ENCODE measurements at places on chromosomes 16 and 17.

DNA sequence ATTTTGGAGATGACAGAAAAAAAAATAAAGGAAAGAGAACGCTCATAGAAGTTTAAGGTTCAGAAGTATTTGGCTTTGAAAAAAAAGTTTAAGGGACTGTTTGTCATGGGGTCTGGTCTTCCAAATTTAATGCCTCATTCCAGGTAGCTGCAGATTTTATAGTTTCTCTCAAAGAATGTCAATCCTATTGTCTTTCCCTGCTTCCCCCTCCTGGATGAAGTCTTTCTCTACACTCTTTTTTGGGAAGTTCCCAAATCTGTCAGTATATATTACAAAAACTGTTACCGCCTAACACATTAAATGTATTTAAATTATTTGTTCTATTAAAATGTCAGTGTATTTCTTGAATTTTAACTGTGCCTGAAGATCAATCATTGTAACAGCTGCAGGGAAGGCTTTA, 457.5 kb downstream of the MAF start:
- DNase-seq, result no peak

DNA sequence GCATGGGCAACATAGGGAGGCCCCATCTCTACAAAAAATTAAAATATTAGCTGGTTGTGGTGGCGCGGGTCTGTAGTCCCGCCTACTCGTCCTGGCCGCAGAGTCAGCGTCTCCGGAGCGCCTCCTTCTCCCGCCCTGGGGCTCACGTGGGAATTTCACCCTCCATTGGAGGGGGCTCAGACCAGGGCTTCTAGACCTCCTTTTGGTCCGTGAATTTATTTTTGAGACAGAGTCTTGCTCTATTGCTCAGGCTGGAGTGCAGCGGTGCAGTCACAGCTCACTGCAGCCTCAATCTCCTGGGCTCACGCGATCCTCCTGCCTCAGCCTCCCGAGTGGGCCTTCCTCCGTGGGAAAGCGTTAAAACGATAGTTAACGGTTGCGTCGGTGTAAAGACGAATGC, 394 bp upstream of the NME4 start:
- DNase-seq, result no peak

DNA sequence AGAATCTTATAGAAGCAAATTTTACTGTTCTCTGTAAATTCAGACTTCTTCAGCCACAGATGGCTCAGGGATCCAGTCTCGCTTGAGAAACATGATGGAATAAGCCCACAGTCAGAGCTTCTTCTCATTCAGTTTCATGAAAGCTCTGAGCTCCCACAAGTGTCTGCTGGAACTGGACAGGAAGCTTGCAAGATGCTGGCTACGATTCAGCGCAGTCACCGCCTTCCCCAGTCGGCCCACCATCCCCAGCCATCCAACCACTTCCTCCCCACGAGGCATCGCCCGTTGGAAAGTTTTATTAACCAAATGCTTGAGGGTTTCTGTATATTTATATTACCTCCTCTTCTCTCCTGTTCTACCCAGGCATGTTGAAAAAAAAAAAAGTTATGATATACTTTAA, 171.7 kb downstream of the ZFHX3 start:
- no peak for DNase-seq

DNA sequence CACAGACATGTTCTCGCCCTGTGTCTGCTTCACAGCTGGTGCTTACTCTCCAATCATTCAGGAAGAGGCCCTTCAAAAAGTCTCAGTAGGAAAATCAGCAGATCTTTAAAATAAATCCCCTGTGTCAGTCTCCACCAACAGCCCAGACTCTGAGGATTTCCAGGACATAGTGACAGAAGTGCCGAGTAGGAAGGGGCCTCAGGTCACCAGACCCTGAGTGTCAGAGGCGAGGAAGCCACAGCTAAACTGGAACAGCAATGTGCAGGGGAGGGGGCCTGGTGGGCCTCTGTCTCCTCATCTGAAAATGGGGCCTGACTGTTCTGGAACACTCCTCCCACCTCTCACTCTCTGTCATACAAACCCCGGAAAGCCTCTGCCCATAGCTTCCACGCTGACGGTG, 6.3 kb downstream of the CACNG4 start:
- no peak for DNase-seq

DNA sequence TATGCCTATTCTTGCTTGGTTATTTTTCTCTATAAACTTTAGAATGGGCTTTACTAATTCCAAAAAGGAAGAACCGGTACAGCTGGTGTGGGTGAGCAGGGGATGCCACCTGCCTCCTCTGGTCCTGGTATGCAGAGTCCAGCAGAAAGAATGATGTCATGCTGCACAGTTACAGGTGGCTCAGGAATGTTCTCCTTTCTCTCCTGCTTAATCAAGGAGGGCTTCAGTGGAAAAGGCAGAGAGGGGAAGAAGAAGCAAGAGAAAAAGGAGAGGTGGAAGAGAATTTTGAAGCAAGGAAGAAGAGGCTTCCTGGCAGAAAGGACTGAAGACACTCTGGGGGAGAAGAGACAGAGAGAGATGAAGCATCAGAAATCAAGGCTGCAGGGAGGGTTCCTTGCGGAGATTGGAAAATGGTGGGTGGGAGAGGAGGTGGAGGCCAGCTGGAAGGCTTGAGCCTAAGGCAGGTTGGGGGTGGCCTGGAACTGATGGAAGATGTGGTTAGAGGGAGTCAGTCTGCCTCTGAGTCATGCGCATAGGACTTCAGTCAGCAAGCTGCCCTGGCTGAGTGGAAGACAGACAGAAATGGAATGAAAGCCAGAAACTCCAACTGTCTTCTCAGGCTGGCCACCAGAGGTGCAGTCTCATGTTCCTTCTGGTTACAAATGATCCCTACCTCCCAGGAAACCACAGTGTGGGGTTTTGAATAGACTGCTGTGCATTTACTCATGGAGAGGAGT, 64.6 kb upstream of the CRHR1 start:
- DNase-seq, result no peak

- no peak for DNase-seq
Observed at GRCh38 chr17:44952946-44953475, 5.4 kb upstream of the KIF18B start.

DNA sequence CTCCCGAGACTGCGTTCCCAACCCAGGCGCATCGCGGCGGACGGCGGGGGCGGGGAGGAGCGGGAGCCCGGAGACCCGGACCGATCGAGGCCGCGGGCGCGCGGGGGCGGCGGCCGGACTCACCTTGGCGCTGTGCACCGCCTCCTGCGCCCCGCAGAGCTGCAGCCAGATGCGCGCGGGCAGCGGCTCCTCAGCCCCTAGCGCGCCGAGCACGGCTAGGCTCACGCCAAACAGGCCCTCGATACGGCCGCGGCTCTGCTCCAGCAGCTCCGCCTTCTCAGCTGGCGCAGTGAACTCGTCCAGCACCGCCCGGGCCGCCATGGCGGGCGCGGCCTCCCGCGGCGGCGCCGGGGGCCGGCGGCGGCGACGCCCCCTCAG, 339 bp downstream of the N4BP1 start:
- peak; percentile 65 for DNase-seq

DNA sequence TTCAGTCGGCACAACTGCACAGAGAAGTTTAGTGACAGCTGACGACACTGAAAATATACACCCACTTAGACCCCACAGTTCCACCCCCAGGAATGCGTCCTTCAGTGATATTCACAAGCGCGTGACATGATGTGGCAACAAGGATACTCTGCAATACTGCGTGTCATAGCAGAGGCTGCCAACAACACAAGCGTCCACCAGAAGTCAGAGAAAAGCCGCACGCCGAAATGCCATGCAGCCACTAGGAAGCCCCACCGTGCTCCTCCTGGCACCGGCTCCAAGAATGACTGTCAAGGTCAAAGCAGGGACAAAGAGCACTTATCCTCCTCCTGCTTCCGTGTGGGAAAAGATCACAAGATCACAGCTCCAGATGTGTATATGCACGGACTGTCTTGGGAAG, 3.5 kb downstream of the ATP2A3 start:
- DNase-seq, result no peak

GRCh38 chr17:8275421-8276290, 12.8 kb upstream of the RANGRF start:
- DNase-seq, result no peak
